ENCODE measurements at places on chromosomes 11 and 22.

GRCh38 chr11:17563231-17563646, 16.2 kb downstream of the OTOG start:
- no peak for DNase-seq

DNA sequence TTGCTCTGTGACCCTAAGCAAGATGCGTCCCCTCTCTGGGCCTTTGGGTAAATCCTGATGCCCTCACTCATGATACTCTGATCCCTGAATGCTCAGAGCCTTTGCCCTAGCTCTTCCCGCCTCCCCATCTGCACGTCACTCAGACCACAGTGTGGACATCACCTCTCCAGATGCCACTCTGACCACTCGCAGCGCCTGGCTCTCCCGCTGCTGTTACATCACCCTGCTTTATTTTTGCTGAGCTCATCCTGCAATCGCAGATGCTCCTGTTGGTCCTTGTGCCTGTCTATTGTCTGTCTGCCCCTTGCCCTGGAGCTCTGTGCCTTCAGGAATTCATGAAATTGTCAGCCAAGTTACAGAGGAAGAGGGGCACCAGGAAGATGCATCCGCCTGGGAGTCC, 5.5 kb downstream of the OSM start:
- DNase-seq, result no peak

GRCh38 chr11:10601837-10602236, 33.4 kb upstream of the LYVE1 start:
- DNase-seq, result no peak

DNA sequence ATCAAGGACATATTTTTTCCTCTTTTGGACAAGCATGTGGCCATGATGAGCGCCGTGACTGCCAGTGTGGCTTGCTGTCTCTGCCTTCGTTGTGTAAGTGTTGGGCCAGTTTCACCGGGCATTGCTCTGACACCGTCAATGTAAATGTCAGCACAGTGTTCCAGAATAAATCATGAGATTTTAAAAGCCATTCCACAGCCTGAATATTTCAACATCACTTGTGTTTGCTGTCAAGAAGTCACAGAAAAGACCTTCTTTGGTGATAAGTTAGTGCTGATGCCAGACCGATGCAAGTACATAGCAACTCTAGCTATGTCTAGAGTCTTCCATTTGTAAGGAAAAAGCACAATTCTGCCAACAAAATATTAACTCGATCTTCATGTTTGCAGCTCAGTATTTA, 467.8 kb downstream of the TBC1D22A start:
- DNase-seq, result no peak

GRCh38 chr11:74927496-74927895, 21.4 kb downstream of the XRRA1 start:
- peak; percentile 29 for DNase-seq

DNA sequence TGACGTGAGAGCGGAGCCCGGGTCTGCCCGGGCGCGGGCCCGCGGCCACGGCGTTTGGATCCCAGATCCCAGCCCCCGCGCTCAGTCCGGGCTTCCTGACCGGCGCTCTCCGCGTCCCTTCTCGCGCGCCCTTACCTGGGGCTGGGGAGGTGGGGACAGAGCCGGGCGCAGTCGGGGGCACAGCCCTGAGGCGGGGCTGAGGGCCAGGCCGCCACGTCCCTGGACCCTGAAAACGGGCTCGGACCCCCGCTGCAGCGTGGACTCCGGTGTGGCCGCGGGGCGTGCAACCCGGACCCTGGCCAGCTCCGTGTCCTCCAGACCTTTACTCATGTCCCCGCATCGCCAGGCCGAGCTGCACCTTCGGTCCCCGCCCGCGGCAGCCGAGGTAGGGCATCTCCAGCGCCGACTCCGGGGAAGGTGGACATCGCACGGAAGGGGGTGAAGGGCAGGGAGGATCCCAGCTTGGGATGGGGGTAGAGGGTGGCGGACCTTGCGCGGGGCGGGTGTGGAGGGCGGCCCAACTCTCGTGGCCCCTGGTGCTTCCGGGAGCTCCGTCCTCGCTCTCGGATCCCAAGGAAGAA, 9.9 kb upstream of the AIFM3 start:
- DNase-seq, result no peak

- DNase-seq, result peak; percentile 41
Measured at GRCh38 chr11:19499026-19499669, 213.5 kb upstream of the NAV2 start.

DNA sequence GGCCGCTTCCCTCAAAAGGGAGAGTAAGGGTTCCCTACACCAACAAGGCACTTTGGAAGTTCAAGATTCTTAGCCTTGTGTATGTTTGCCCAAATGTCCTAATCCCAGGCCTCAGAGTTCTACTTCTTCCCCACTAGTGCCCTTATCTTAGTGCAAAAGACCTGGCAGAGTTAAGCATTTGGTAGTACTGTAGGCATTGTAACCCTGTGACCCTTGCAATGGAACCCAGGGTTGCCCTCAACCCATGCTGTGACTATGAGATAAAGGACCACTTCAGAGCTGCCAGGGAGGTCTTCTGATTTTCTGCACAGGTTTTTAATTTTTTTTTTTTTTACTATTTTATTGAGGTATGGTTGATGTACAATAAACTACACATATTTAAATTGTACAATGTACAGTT, 65.1 kb downstream of the C11orf65 start:
- DNase-seq, result no peak

GRCh38 chr11:56911312-56911711, 77.4 kb upstream of the OR5AK2 start:
- peak; percentile 5 for DNase-seq

All from fibroblast of skin of right biceps (primary cell).